ENCODE measurements at places on chromosomes 12 and 14.
A peak's percentile ranks its signal among the peaks of the same experiment; 100 is the strongest.

DNA sequence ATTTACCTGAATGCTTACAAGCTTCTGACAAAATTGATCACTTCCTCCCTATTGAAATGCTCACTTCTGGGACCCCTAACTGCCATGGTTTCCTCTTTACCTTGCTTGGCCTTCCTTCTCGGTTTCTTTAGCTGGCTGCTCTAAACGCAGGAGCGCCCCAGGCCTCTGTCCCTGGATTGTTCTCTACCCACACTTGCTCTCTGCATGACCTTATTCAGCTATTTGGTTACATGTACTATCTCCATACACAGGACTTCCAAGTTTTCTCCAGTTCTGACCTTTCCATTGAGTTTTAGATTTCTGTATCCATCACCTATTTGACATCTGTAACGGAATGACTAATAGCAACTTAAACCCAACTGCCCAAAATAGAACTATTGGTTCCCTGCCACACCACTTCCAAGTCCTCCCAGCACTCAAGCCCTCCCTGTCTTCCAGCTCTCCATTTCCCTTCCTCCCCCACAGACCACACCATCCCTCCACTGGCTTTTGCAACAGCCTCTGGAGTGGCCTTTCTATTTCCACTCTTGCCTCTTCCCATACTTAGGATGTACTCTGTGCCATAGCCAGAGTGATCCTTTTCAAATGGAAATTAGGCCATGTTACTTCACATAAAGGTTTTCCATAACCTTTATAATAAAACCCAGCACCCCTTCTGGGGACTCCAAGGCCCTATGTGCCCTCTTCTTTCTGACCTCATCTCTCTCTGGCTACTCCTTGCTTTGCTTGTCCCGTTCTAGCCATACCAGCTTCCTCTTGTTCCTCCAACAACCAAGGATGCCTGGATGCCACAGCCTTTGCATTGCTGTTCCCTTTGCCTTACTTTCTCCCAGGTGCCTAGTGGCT is 202.2 kb downstream of the AEBP2 start:
- DNase-seq: no peak

DNA sequence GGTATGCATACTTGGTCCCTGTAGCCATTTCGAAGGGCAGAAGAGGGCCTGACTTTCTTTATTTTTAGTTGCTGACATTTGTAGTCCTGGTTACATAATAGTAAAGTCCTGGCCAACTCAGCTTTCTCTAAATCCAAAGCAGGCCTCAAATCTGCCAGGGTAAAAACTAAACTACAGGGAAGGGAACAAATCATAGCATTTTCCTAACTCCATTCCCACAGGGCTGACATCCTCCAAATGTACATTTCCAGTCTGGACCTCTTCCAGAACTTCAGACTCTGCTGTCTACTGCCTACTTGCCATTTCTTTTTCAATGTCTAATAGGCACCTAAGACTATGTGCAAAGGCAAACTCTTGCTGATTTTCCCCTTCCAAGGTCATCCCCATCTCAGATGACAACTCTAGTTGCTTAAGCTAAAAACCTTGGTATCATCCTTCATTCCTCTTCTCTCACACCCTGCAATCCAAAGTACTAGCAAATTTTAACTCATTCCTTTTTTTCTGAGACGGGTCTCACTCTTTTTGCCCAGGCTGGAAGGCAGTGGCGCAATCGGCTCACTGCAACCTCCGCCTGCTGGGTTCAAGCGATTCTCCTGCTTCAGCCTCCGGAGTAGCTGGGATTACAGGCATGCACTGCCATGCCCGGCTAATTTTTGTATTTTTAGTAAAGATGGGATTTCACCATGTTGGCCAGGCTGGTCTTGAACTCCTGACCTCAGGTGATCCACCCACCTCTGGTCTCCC is 2.0 kb downstream of the DDIT3 start:
- DNase-seq: no peak

- DNase-seq: no peak
These were observed 5.2 kb upstream of the C12orf56 start for GRCh38 chr12:64395739-64396138.

GRCh38 chr12:40854604-40855003 is 162.4 kb downstream of the CNTN1 start:
- no peak for DNase-seq

GRCh38 chr14:37593511-37594237 is 1.4 kb downstream of the FOXA1 start:
- DNase-seq: peak; percentile 71

Data from NCI-H526 treated with DMSO at 0.1 percent for 48 hours (cell line).